ENCODE measurements at places on chromosomes 11 and 22.

DNA sequence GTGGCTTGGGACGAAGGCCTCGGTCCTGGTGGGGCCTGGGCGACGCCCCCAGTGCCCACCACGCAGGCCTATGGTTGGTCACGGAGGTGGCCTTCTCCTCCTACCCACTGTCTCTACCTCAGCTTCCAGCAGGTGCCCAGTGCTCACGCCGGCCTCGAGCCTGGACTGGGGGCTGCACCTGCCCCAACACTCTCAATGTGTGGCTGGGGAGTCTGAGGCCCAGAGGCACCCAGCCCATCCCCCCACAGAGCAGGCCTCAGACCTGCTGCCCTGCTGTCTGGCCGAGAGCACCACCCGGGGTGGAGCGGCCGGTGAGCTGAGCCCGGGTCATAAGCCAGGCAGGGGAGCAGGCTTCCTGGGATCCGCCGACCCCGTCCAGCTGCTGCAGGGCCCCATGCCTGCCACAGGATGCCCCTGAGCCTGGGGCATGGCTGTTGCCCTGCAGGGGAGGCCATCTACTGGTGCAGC, 28.6 kb upstream of the MUC5AC start:
- no peak for DNase-seq

DNA sequence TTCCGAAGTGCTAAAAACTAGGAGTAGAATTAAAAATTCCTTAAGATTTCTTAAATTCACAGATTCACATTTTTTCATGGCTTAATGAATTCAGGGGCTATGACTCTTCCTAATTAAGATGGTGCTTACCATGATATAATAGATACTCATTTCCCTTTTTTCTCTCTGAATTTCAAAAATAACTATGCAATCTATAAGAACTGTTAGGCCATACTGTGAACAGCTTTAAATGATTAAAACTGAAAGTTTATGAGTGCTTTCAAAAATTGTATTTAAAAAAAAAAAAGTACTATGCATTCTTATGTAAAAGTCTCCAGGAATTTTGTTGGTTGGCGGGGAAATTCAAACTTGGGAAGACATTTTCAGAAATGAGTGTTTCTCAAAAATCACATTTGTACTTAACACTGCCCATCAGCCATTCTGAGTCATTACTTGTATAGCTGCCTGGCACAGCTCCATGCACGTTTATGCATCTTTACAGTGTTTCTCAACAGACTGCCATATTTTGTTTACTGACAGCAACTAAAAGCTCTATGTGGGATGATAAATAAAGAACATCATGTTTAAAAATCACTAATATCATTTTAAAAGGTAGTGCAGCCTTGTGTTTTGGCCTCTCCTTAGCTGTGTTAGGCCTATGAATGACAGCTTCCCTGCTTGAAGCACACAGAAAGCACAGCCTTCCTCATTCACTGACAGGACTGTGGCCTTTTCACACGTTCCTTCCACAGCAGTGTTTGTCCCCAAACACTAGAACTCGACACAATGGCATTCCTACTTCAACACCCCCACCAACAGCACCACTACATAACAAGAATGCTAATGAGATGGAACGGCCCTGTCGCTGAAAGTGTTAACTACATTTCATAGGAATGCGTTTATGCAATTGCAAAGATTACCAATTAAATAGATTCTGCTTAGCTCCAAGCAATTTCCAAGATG, 131.4 kb downstream of the DCDC1 start:
- no peak for DNase-seq

DNA sequence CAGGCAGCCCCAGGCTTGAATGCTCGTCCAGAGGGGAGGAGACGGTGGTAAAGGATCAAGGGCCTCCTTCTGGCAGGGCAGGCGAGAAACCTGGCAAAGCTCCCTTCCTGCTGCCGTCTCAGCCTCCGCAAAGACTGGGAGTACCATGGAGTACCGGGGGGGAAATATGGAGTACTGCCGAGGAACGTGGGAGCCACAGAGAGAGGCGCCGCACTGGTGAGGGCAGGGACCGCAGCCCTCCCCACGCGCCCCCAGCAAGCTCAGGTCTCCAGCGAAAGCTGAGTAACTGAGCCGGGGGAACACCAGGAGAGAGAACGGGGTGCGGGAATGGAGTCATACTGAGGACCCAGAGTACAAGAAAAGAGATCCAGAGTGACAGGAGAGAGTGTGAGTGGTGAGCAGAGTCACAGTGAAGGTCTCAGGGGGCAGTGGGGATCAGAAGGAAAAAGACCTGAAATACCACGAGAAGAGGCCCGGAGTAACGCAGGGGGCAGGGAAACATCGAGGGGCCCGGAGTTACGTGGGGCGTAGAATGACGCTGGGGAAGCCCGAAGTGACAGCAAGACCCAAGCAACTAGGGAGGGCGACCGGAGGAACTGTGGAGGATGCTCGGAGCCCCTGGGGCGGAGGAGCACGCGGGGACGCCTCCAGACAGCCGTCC, 740 bp downstream of the EML3 start:
- no peak for DNase-seq

DNA sequence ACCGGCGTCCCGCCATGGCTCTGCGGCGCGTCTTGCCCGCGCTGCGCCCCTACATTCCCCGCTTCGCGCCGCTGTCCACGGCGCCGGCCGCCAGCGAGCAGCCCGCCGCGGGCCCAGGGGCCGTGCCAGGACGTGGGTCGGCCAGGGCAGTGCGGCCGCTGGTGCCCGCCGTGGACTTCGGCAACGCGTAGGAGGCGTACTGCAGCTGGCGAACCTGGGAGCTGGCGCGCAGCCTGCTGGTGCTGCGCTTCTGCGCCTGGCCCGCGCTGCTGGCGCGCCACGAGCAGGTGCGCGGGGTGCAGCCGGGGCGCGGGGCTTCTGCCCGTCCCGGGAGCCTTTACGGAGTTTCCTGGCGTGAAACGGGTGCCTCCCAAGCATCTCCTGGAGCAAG, 20.1 kb downstream of the DGCR6L start:
- DNase-seq = no peak

DNA sequence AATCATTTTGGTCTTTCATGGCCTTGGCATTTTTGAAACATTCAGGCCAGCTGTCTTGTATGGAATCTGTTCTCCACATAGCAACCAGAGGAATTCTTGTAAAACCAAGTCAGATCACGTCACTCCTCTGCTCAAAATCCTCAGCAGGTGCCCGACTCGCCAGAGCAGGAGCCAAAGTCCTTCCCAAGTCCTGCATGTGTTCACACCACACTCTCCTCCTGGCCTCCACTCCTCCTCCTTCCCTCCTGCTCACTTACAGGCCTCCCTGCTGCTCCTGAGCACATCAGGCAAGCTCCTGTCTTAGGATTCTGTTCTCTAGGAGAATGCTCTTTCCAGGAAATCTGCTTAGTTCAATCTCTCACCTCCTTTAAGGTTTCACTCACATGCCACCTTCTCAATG, 6.9 kb upstream of the PSMC3 start:
- no peak for DNase-seq

DNA sequence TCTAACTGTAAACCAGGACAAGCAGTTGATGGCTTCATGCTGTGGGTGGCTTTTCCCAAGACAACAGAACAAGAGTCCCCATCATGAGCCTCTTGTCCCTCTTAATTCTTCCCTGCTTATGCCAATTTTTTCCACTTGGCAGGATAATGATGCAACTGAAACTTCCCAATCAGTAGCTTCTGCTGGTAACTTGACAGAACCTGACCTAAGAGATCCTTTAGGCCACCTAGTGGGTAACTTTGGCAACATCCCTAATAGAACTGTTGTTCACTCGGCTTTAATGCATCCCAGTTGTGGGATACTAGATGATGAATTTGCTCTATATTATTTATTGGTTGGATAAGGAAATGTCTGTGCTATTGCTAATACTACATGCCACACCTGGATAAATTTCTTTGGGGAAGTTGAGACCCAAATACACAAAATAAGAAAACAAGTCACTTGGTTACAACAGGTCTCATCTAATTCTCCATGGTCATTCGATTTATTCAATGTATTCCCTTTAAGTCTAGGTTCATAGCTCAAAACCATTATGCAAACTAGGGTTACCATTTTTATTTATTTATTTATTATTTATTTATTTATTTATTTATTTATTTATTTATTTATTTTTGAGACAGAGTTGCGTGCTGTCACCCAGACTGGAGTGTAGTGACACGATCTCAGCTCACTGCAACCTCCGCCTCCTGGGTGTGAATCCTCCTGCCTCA, 41.4 kb upstream of the NFAM1 start:
- DNase-seq = peak; percentile 46

GRCh38 chr11:109034339-109034696, 369.4 kb downstream of the DDX10 start:
- no peak for DNase-seq

DNA sequence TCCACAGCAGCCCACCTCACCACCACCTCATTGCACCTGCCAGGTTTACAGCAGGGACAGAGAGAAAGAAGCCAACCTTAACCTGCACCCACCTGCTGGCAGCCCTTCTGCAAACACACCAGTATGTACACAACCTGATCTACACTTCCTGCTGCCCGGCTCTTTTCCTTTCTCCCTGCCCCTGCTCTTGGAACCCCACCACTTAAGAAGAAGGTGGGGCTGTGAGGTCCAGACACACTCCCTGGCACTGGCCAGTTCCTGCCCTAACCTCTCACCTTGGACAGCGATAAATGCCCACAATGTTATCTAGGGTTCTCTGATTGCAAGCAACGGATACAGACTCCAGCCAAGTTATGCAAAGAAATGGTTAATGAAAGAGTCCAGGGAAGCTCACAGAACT, 10.8 kb upstream of the SLC35C1 start:
- no peak for DNase-seq

DNA sequence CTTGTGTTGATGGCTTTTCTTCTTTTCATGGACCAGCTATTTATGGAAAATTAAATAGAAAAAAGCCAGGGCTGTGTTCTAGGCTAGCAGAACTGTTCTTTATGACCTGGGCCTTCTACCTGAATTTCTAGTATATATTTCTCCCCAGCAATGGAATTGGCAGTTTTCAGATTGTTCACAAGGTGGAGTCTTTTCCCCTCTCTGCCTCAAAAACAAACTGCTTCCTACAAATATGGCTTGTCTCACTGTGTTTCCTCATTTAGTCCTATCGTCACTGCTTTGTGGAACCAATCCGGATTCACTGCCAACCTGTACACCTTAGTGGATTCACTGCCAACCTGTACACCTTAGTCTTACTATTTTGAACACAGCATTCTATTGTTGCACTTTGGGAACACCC, 5.0 kb upstream of the APOL5 start:
- DNase-seq = no peak

- no peak for DNase-seq
Measured at GRCh38 chr22:30208631-30209603, 37.6 kb downstream of the LIF start.

DNA sequence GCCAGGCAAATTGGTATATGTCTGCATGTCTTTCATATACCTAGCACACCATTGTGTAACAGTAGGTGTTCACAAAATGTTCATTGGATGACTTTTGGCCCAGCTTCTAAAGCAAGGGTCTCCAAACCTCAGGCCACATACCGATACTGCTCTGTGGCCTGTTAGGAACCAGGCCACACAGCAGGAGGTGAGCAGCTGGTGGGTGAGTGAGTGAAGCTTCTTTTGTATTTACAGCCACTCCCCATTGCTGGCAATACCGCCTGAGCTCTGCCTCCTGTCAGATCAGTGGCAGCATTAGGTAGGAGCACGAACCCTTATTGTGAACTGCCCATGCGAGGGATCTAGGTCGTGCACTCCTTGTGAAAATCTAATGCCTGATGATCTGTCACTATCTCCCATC, 836.6 kb downstream of the NTM start:
- DNase-seq = no peak

DNA sequence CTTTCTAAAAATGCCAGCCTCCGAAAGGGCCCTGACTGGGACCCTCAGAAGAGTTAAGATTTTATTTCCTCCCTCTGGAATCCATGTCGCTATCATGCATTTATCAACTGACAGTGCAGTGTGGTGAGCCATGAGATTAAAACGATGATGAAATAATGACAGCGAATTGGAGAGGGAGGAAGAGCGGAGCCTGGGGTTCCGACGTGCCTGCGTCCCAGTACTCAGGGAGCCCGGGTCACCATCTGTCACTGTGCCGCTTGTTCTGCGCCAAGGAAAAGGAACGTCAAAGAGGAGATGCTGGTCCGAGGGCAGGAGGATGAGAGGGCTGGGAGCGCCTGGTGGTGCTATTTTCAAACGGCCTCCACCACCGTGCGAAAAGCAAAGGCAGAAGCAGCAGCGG, 46.2 kb downstream of the MACROD1 start:
- no peak for DNase-seq

- DNase-seq = peak; percentile 65
Measured at GRCh38 chr11:6353367-6353987, 33.2 kb upstream of the CAVIN3 start.

GRCh38 chr11:103619480-103619879, 417.0 kb upstream of the DDI1 start:
- DNase-seq = no peak

- DNase-seq = no peak
Measured at GRCh38 chr22:45843031-45843430, 133.9 kb downstream of the WNT7B start.

DNA sequence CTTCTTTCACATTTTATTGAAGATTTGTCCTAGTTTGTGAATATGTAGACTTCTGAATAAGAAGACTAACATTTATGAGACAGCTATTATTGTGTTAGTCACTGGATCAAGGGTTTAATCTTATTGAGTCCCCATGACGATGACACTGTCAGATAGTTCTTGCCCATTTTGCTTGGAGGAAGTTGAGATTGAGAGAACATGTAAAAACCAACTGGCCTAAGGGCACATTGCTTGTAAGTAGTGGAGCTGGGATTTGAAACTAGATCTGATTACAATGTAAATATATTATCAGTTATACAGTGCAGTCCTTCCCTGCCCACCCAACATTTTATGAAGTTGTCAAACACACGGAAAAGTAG, 134.7 kb downstream of the HIPK3 start:
- DNase-seq = no peak

DNA sequence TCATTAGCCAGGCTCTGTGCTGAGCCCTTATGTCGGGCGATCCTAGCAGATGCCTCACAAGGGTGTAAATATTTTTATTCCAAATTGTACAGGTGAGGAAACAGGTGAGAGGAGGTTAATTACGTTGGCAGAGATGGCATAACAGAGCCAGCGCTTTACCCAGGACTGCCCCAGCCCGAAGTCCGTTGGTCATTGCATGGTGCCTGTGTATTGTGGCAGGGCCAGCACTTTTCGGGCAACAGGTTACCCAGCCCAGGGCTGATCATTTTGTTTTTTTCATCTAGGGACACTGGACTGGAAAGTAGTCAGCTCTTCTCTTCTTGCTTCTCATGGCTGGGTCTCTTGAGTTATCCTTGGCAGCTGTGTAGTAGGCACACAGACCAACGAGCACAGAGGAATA, 202.2 kb upstream of the NAV2 start:
- no peak for DNase-seq

GRCh38 chr11:113991718-113992458, 17.0 kb downstream of the HTR3A start:
- DNase-seq = no peak

- DNase-seq = no peak
Measured at GRCh38 chr11:2750682-2751522, 51.1 kb upstream of the KCNQ1OT1 start.

DNA sequence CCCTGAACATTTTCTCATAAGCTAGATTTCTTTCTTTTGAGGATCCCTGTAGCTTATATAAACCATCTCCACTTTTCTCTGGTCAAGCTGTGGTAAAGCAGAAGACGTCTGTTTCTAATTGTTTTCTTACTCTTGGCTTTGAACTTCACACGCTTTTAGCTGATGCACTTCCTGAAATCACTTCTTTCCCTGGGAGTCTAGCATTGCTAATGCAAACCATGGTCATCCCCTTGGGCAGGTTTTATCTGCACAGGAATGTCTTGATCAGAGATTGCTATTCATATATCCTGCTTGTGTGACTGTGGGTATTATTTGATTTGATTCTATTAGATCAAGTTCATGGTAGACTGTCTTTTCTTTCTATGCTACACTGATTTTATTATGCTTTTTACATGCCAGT, 199.2 kb upstream of the POU2AF2 start:
- DNase-seq = no peak

Data from CD4-positive, alpha-beta T cell treated with Interleukin-21 for 1 hour (primary cell).